Stimulated activated CD4-positive, alpha-beta T cell treated with anti-CD3 and anti-CD28 coated beads, Interleukin-1b, Interleukin-23, amount 100 ng/mL, for 48 hours (primary cell): ENCODE measurements at places on chromosomes 3 and 15.

DNA sequence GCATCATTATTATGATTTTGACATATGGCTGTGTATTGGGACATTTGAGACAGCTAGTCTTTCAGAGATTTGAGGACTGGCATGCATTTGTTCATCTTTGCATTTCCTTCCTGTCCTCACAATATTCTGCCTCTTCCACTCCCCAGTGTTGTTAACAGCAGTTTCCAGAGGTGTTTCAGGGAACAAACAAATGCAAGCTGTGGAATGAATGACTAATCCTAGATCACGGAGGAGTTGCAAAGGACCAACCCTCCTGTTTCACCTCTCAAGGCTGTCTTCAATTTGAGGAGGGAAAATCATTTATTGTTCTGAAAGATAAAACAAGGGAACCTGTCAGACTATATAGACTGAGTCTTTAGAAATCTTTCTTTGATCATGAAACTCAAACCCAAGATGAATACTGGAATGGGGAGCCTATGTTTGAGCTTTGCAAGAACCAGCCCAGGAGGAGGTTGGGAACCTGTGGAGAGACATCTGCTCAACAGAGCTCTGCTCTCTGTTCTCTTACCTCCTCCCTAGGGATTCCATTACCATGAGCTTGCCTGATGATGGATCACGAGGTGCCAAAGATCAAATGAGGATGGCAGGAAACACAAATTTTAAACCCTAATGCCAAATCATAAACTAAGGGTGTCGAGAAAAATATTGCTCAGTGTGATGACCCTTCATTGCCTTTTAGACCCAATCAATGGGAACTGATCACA lies 68.5 kb downstream of the SLC7A14 start:
- DNase-seq: no peak

- no peak for DNase-seq
Measured at GRCh38 chr15:96046620-96047240, 283.8 kb upstream of the NR2F2 start.

DNA sequence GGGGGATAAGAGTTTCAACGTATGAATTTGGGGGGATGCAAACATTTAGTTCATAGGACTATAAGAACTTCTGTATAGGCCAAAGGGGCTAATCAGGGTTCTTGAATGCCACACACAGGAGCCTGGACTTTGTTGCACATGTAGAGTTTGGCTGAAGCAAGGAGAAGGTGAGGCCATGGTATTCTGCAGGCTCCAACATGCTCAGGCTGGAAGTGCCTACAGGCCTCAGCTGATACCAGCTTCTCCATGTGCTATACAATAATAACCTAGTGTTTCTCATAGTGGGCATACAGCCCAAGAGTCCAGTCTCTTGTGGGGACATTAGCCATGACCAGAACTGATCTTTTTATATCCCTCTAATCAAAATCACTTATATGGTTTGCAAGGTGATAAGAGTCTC lies 399.7 kb upstream of the MCTP2 start:
- DNase-seq: no peak

DNA sequence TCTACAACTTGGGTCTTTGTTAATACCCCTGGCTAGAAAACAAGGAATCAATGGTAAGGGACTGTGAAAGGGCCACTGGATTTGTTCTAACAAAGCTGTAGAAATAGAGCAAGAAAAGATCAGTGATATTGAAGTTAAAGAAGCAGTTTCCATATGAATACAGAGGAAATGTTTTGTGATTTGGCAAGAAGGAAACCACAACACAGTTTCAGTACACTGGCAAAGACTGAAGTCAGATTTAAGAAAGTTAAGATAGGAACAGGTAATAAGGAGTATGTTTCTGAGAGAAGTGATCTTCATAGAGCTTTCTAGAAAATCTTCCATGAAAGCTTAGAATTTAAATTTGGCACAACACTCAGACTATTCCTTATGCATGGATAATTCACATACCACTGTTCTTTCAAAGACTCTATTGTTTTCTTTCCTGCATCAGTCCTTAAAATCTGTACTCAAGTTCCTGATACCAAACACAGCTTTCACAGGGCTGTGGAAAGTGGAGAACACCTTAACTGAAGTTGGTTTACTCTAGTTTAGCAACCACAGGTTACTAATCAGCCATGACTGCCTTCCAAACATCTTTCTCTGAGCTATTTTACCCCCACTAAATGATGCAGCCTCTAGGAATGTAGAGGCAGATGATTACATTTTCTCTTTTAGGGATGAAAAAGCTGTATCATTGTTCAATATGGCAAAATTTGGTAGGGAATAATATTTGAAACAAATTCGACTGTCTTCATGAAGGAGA lies 32.4 kb upstream of the ALCAM start:
- no peak for DNase-seq

- DNase-seq: no peak
Measured at GRCh38 chr3:100029052-100029451, 85.2 kb downstream of the FILIP1L start.

DNA sequence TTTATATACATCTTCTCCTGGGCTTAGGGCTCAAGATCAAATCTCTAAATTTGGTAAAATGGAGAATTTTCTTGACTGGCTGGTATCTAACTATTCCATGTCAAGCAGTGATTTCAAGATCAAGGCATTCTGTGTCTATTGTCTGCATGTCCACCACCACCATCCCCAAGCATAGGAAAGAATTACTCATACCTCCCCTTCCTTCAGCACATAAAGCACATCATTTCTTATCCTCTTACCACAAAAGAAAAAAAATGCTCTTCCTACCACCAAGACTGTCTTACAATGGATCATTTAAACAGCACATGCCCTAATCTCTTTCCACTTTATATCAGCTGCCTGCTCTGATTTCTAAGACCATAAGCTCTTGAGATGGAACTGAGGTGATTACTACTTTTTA lies 470.5 kb upstream of the THBS1 start:
- no peak for DNase-seq

DNA sequence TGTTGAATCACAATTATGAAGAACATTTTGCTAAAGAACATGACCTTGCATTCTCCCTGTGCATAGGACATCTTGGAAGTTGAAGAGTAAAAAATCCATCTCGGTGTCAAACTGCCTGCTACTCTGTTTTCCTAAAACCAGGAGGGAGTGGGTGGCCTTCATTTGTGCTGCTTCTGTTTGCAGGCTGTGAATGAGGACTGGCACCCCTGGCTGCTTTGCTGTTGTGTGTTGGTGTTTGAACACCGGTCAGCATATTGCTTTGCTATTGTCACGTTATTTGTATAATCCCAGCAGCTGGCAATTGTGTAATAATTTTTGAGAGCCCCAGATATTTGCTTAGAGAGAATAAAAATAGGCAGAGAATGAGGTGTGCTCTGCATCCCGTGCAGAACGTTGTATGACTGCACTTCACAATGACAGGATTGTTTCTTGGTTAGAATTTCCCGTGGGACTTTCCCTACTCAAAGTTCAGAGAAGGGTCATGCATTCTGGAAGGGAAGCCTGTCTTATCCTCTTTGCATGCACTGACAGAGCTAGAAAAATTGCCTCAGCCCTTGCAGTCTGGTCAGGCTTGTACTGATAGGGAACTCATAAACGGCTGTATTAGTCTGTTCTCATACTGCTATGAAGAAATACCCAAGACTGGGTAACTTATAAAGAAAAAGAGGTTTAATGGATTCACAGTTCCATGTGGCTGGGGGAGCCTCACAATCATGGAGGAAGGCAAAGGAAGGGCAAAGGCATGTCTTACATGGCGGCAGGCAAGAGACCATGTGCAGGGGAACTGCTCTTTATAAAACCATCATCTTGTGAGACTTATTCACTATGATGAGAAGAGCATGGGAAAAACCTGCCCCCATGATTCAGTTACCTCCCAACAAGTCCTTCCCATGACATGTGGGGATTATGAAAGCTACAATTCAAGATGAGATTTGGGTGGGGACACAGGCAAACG lies 16.3 kb downstream of the SV2B start:
- no peak for DNase-seq

GRCh38 chr15:25761971-25762662 lies 101.0 kb downstream of the ATP10A start:
- DNase-seq: no peak

GRCh38 chr15:75309711-75310110 lies 26.2 kb upstream of the COMMD4 start:
- no peak for DNase-seq

- no peak for DNase-seq
Measured at GRCh38 chr3:72995337-72995736, 1.3 kb upstream of the PPP4R2 start.

- DNase-seq: no peak
Measured at GRCh38 chr3:57960174-57960505, 48.1 kb upstream of the FLNB start.

DNA sequence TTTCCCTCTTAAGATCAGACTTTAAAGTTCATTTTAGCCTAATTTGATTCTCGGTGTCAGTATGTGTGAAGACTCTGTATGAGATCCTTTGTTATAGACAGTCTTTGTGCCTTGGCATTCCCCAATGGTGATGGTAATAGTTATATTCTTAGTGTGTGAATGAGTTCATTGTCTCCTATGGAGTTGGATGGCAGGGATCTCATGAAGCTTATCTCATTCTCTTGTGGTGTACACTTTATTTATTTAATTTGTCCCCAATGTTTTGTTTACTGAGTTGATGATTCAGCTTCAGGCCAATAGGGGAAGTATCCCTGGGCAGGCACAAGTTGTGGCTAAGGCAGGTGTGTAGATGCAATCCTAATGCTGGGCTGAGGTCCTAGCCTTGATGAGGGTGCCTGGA lies 222.0 kb upstream of the DPPA4 start:
- no peak for DNase-seq

GRCh38 chr3:160602259-160602658 lies 36.9 kb upstream of the KPNA4 start:
- no peak for DNase-seq

GRCh38 chr3:177836671-177837070 lies 639.4 kb upstream of the TBL1XR1 start:
- no peak for DNase-seq

DNA sequence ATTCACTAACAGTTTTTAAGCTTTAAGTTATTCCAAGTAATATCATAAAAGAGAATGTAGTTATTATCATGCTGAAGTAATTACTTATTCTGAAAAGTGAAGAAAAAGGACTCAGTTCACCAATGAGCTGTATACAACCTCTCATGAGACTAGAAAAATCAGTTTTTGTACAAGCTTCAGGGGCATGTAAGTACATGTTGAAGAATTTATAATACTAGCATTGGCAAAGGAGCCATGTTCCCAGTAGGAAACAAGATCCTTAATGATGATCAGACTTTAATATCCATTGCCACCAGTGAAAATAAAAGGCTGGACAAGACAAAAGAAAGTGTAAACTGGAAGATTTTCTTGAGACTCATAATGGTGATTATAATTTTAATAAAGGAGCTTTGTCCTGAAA lies 532.8 kb downstream of the PLOD2 start:
- DNase-seq: no peak

DNA sequence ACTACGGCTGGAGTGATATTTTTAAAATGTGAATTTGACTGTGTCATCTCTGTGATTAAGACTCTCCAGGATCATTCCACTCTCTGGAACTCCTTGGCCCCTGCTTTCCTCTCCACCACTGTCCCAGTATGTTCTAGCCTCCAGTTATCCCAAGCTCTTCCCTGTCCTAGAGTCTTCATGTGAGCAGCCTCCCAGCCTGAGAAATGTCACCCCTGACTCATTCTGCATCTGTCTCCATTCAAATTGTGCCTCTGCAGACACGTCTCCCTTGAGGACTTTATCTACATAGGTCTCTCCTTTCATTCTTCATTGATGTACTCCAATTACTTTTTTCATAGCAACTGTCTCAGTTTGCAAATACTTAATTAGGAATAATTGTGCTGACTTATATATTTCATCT lies 317.7 kb upstream of the ADAMTS9 start:
- DNase-seq: no peak

DNA sequence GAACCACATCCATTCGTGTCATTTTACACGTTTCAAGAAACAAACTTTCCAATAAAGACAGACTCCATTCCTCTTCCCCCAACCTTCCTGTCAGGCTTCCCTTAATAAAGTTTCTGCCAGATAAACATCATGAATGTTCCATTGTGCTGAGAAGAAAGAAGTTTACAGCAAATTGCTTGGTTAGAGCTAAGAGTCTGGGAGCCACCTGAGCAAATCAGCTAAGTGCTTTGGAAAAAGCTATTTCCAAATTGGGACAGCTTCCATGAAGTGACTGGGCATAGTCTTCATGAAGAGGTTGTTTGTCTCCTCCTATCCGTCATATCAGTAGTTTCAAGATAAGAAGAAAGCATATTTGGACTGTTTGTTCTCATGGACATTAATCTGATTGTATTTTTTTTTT lies 77.0 kb downstream of the MAGI1 start:
- no peak for DNase-seq

- no peak for DNase-seq
Measured at GRCh38 chr3:29143151-29143550, 137.7 kb upstream of the RBMS3 start.

DNA sequence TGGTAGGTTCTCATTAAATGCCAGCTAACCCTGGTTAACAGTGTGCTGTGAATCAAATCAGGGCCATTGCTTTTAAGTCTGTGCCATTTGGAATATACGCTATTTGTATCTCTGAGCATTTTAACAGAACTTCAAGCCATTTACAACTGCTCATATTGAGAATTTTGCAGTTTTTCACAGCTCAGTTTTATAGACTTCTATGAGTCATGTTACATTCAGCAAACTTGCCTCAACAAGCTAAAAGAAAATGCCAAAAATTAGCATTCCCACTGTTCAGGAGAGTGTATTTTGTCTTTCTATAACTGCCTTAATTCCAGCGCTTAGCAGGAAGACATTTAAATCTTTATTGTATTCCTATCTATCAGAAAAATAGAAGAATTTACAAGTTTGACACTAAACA lies 196.4 kb downstream of the GBE1 start:
- DNase-seq: no peak

GRCh38 chr15:34217587-34218225 lies 7.1 kb upstream of the EMC4 start:
- DNase-seq: no peak
